ENCODE measurements at places on chromosomes 13 and 19.
A peak's percentile ranks its signal among the peaks of the same experiment; 100 is the strongest.

GRCh38 chr19:12899891-12900518 is 9.0 kb downstream of the GCDH start:
- no peak for DNase-seq

DNA sequence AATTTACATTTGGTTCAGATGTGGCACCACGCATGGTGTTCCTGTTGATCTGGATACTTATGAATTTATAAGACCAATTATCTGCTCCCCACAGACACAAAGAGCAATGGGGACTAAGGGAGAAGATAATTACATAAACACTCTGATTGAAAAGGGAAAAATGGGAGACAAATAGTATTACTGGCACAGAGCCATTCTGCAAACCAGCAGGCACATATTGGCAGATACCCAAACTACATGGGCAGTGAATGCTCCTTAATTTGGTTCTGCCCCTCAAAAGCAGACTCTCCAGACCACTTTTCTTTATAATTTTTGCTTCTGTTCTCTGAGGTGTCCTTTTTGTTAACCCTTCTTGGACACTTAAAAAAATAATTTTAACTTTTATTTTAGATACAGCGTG is 1674.2 kb downstream of the PCDH9 start:
- peak; percentile 83 for DNase-seq

DNA sequence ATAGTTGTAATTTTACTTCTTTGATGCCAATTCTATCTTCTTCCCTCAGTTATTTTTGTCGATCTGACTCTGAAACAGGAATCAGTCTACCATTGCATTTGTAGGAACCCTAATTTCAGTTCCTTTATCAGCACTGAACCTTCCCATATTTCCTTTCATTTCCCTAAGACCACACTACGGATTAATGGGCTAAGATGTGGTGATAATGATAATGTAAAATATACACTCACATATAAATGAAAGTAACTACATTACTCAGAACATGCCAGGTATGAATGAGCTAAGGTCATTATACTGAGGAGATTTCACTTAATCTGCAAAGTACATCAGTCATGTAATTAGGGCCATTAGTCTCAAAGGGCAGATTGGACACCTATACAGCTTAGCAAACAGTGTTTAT is 60.2 kb upstream of the RFC3 start:
- no peak for DNase-seq

- DNase-seq, result no peak
These were observed at the start of gene PDE4C for GRCh38 chr19:18225702-18226468. Gene PDE4C (minus strand): TSS chr19:18226438. CDS start chr19:18226415, 23 bp downstream.

DNA sequence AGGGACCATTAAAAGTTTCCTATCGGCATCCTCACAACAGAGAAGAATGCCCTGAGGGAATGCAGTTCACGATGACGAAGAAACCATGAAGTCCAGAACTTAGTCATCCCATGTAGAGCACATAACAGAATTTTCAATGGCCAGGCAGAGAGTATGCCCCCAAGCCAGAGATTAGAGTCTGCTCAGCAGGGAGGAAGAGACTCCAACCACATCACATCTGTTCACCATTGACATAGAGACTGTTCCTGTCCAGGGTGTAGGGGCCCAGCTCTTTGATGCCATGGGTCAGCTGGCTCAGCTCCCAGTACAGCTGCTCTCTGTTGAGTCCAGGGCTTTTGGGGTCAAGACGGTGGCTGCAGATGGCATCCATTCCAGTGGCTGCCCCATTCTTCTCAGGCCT is 68.2 kb downstream of the MBD3L1 start:
- no peak for DNase-seq

DNA sequence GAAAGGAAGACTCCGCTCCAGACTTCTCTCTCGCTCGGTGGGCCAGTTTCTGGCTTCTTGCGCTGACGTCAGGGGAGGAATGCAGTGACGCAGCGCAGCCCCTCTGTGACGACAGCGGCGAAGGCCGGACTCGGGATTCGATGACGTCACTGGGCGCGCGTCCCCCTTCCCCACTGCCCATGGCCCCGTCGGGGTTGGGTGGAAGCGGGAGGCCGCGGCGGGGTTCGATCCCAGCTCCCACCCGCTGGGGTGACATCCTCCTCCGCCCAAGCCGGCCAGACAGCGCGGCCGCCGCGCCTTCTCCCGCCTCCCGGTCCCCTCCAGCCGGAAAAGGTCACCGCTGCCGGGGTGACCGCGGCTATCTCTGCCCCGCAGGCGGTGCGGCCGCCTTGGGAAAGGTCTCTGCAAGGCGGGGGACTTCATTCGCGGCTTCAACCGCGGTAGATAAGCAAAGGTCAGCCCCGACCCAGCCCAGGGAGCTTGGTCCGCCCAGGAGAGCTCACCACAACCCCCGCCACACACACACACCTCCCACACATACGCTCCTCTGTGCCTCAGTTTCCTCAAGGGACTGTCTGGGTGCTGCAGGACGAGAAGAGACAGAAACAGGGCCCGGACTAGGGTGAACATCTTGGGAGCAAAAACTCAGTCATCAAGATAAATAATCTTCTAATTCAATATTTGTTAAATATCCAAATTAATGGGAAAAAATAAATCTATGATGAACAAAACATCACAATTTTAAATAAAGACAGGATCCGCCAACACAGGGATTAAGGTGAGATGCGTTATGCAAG is 844 bp upstream of the RFX1 start:
- DNase-seq, result peak; percentile 94

GRCh38 chr13:42883771-42884467 is 102.5 kb downstream of the FAM216B start:
- DNase-seq, result peak; percentile 61

DNA sequence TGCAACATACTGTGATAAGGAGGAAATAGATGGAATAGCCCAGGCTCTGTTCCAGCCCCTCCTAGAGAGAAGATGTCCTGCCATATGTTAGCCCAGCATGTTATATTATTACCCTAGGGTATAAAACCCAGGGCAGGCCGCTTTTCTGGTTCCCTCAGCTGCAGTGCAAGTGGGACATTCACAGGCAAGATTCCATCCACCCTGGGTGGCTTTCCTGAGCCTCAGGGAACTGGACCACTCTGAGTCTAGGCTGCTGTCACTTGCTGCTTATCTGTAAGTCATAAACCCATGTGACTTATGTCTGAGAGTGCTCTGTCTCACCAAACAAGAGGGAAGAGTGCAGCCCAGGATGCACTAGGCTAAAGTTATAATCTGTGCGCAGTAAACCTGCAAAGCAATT is 413.2 kb downstream of the MZT1 start:
- no peak for DNase-seq

Measured in NCI-H2081 (cell line).